ENCODE measurements at places on chromosomes 1 and 21.
A peak's percentile ranks its signal among the peaks of the same experiment; 100 is the strongest.

DNA sequence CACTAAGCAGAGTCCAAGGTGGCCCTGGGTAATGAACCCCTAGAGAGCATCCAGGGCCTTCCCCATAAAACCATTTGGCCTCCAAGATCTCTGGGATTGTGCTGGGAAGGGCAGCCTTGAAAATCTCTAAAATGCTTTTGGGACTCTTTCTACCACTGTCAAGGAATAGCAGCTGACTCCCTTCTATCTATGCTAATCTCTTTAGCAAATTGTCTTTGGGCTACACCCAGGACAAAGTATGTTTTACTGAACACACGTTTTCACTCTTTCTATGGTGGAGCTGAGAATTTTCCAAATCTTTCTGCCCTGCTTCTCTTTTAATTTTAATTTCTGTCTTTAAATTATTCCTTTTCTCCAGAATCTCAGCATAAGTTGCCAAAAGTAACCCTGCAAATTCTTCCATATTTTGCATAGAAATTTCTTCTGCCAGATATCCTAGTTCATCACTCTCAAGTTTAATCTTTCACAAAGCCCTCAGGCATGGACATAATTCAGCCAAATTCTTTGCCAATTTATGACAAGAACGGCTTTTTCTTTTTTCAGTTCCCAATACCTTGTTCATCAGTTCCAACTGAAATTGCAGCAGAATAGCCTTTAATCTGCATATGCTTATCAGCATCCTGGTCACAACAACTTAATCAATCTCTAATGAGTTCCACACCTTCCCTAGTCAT lies 687.0 kb upstream of the ADGRL4 start:
- DNase-seq = no peak

DNA sequence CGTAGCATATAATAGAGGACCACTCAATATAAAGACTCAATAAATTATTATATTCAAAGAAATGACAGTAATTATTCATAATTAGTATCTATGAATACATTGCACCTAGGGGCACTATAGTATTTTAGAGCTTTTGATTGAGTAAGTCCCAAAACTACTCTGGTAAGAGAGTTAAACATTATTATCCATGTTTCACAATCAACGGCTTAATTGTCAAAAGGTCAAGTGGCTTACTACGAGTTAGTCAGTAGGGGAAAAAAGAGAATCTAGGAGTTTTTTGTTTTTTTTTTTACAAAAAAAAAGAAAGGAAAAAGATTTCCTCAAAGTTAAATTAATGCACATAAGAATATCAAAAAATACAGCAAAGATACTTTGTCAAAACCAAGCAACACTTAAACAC lies 20.4 kb upstream of the LAMC1 start:
- no peak for DNase-seq

GRCh38 chr1:21263052-21263429 lies 27.2 kb downstream of the ECE1 start:
- no peak for DNase-seq

DNA sequence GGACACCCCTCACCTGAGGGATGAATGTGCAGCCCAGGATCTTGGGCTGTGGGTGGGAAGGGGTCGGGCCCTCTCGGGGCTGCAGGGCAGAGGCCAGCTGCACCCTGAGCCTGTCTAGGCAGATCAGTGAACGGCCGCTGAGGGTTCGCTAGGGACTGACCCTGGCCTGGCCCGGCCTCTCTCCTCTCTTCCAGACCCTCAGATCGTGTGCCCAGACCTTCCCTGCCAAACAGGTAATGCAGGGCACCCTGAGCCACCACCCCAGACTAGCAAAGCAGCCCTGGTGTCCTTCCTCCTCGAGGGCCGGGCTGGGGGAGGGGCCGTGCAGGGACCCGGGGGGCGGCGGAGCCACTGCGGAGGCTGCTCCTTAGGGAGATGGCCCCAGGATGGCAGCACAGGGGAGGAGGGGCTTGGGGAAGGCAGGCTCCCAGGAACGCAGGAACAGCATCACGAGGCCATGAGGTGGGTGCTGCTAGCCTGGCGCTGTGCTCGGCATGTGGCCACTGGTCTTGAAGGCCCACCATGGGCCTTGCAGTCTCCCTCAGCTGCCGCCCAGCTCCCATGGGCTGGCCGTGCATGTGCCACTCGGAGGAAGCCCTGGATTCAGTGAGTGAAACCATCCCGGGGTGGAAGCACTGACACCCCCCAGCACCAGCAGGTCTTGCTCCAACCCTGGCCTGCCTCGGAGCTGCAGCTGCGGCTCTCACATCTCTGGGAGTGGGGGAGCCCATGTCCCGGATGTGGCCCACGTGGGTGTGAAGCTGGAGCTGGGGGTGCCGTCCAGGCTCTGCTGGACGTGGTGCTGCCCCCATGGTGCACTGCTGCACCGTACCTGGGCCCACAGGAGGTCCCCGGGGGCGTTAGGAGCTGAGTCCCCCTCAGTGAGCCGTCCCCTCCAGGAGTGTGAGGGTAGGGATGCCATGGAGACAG lies 28.7 kb downstream of the COL6A2 start:
- DNase-seq = no peak

GRCh38 chr1:29672416-29673227 lies 436.3 kb downstream of the PTPRU start:
- no peak for DNase-seq

DNA sequence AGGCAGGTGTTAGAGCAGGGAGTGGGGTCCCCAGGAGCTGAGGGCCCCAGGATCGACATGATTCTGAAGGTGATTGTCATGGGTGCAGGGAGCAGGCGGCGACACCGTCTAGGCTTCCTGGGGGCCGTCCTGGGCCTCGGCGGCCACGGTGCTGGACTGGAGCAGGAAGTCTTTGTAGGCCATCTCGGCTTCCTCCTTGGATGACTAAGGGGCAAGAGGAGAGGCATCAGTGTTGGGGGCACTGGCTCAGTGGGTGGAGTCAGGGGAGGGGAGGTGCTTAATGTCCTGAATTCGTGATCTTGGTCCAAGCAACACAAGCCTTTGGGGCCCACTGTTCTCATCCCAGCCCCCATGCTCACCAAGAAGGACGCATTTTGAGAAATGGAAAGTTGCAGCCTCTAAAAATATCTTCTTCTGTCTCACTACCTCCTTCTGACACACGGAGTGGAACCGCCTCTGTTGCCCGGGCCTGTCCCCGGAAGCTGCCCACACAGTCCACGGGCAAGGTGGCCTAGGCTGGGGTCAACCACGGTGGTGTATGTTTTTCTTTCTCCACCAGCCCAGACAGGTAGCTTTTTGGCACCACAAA lies 8.6 kb upstream of the FCMR start:
- DNase-seq = peak; percentile 52

DNA sequence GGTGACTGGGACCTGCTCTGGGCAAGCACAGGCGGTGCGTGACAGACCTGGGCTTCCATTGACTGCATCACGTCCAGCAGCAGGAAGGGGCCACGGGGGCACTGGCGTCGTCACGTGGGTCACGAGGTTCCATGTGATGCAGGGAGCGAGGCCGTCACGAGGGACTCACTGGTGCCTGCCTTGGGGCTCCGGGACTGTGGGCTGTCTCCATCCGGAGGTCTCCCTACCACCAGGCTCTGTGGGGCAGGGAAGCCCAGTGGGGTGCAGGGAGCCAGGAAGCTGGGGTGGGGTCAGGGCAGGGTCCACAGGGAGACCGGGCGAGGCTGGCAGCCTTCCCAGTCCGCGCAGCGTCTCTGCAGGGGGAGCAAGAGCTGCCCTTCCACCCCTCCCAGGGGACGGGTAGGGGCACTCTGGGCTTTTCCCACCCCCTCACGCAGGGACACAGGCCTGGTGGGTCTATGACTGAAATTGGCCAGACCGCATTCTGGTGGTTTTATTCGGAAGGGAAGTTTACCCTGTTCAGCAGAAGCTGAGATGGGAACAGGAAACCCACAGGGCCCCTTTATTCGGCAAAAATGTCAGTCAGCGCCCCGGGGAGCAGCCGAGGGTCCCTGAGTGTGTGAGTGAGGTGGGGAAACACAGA lies 416 bp upstream of the TNFRSF14 start:
- peak; percentile 75 for DNase-seq

GRCh38 chr21:16154951-16155635 lies 425.3 kb downstream of the USP25 start:
- no peak for DNase-seq

DNA sequence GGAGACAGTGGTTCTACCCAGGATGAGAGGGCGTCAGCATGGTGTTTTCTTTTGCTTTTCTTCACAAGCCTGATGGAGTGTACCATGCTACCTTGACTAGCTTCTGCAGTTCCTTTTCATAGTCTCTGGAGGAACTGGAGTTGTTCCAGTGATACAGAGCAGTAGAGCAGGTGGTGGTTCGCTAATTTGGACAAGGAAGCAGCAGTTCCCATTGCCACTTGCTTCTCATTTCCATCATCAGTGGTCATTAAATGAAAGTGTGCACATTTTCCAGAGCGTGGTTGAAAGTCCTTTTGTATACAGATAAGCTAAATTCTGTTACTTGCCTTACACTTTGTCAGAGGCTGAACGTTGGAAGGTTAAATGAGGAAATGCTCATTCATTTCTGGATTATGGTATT lies 182.3 kb downstream of the C1orf21 start:
- no peak for DNase-seq

DNA sequence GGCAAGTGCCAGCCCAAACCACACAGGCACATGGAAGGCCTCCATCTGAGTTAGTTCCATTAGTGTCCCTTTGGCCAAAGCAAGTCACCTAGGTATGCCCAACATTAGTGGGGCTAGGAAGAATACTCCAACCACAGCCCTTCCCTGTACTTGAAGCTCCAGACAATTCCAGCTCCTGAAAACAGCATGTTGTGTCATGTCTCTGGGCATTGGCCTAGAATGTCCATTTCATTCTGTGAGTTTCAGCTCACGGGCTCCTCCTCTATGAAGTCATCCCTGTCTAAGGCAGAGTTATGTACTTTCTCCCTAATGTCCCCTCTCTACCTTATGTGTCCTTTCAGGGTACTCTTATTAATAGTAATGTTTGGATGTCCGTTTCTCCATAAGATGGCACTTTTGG lies 96.5 kb upstream of the SPATA6 start:
- no peak for DNase-seq

DNA sequence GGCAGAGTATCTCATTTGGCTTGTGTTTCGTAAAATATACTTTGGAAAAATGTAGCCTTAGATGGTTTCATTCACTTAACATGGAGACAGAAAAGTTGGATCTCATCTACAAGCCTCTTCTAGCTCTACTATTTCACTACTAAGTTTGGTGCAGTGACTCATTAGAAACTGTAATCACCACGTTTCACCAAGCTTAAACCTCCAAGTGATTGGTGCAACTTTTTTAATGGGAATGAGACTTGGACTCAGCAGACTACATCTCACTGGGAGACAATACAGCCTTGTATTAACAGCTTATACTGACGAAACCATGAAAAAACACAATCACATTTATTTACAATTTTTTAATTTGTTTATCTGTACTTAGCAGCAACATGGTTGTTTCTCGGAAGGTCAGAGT lies 29.9 kb upstream of the NRIP1 start:
- DNase-seq = no peak

- no peak for DNase-seq
These were observed 673.4 kb upstream of the ADGRL4 start for GRCh38 chr1:79679916-79680315.

- DNase-seq = peak; percentile 7
These were observed 48.4 kb upstream of the DNAJC6 start for GRCh38 chr1:65260851-65261473.

- no peak for DNase-seq
These were observed 164.0 kb downstream of the NEK7 start for GRCh38 chr1:198320759-198321158.

DNA sequence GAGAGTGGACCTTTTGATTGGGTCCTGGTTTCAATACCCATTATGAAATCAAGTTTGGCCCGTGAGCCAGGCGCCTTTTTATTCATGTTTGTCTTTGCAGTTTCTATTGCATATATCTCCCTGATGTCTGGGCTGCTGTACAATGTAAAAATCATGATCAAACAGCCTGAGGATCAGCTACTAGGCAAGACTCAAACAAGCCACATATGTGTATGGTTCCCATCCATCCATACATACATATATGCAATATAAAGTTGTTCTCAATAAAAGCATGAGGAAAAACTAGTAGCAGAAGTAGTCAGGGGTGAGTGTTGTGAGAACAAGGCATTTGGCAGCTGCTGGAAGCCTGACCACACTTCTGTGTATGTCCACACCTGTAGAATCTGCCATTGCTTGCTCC lies 562.4 kb upstream of the USP24 start:
- no peak for DNase-seq

- no peak for DNase-seq
These were observed 57.1 kb upstream of the COX20 start for GRCh38 chr1:244778344-244778743.

DNA sequence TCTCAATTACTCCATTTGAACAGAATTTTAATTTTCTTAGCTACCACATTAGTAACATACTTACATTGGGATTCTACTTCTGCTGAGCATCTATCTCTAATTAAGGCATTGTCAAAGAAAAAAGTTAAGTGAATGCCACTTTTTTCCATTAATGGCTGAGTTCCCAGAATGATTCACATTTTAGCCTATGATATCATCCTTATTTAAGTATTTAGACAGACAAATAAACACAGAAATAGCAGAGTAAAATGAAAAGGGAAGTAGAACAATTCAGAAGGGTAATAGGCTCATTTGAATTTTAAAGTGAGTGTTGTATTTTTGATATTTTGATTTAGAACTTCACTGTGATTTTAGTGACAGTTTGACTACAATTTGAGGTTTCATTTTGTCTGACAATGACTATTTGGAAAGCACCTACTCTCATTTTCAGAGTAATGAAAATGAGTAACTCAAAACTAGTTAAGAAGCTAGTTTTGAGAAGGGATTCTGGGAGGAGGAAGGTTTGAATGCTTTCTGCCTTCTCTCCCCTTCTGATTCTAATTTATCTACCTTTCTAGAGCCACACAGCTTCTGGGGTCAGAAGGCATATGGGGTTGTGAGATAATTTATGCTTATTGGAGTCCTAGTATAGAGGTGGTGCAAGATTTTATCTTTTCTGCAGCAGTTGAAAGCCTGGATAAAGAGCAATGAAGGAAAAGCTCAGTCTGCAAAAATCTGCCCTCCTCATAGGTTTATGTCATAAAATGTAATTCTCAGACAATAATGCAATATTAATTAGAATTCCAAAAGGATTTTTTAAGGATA lies 15.5 kb downstream of the LYPLAL1 start:
- no peak for DNase-seq

Data from CD4-positive, alpha-beta T cell treated with Interleukin-6 for 4 hours (primary cell).